Activated T-cell treated with anti-CD3 and anti-CD28 coated beads for 4 hours (primary cell): ENCODE measurements at places on chromosomes 6 and 20.

GRCh38 chr6:162151021-162151665 lies 576.4 kb downstream of the PRKN start:
- no peak for DNase-seq

DNA sequence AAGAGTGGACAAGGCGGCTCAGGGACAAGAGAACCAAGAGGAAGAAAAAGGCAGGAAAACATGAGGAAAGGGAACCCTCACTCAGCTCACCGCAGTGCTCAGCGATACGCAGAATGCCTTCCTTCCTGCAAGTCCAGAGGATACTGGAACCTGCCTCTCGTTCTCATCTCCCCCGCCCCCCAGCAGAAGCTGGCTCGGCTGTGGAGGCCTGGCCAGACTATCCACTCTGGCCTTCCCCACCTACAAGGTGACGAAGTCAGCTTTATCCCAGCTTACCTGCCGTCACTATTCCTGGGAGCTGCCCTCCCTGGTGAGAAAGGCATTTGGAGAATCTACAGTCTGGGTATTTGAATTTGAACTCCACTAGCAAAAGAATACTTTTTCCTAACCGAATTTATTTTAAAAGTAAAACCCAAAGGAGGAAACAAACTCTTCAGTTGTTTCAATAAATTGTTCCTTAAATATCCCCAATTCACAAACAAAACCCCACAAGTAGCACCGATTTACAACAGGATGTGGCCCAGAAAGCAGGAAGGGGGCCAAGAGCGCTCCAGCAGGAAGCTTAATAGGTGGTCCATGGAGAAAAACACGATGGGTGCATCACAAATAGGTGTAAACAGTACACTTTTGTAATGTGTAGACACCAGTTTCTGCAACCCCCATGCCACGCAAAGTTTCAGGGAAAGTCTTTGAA lies 2.1 kb upstream of the DIDO1 start:
- DNase-seq, result no peak

GRCh38 chr20:46176739-46177378 lies 58.7 kb downstream of the CD40 start:
- DNase-seq, result no peak

DNA sequence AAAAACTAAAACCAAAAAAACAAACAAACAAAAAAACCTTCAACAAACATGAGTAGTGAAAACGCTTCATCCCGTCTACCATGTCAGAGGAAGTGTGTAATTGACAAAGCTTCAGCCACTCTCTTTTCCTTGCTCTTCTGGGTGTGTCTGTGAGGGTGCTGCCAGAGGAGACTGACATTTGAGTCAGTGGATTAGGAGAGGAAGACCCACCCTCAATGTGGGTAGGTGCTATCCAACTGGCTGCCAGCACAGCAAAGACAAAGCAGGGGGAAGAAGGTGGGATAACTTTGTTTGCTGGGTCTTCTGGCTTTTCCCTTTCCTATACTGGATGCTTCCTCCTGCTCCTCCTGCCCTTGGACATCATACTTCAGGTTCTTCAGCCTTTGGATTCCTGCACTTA lies 145.6 kb downstream of the TASP1 start:
- no peak for DNase-seq
